ENCODE measurements at places on chromosomes 2 and 18. TPM values are rescaled to one million over a fixed set of nuclear protein-coding genes. Genes with fewer than 3 reads are reported as not detected.

DNA sequence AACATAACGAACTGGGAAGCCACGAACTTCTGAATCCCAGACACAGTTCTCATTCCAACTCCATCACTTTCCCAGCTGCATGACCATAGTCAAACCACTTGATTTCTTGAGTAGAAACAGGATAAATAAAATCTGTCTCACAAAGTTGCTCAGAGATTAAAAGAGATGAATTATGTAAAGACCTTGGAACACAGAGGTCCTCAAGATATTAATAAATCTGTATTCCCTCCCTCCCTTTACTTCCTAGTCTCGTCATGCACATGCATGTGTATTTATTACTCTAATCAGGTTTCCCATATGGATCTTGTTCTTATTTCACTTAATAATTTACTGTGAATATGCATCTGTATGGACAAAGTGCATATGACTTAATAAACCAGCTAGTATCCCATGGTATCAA is 21.1 kb upstream of the CSRNP3 start:
- no peak overlapping the region for H3K27ac ChIP-seq
- H3K27me3 ChIP-seq, result no peaks in the 10 kb centered on the region
- no peaks in the 10 kb centered on the region for H3K36me3 ChIP-seq
- DNase-seq, result no peak
- H3K4me3 ChIP-seq, result no peak overlapping the region

GRCh38 chr2:177165061-177165583 is 47.5 kb upstream of the HNRNPA3 start:
- no peaks in the 10 kb centered on the region for H3K36me3 ChIP-seq
- no peak for DNase-seq
- no peak overlapping the region for H3K4me3 ChIP-seq
- H3K4me1 ChIP-seq, result peaks cover 29% of the 10 kb centered on the region

The TSPYL6 gene
- not detected for total RNA-seq

The LDLRAD4 gene
- 29.3 TPM for total RNA-seq

GRCh38 chr18:23151414-23152099 is 16.3 kb downstream of the CABLES1 start:
- no peak overlapping the region for H3K27ac ChIP-seq
- H3K27me3 ChIP-seq, result no peaks in the 10 kb centered on the region
- H3K36me3 ChIP-seq, result no peaks in the 10 kb centered on the region
- no peak for DNase-seq
- H3K4me1 ChIP-seq, result no peaks in the 10 kb centered on the region
- H3K4me3 ChIP-seq, result no peak overlapping the region

- H3K27ac ChIP-seq, result no peak overlapping the region
- no peaks in the 10 kb centered on the region for H3K27me3 ChIP-seq
- no peak overlapping the region for H3K4me3 ChIP-seq
- H3K36me3 ChIP-seq, result no peaks in the 10 kb centered on the region
- H3K4me1 ChIP-seq, result no peaks in the 10 kb centered on the region
- DNase-seq, result no peak
Observed at GRCh38 chr2:57181315-57182038, 865.1 kb upstream of the VRK2 start.

The LRATD1 gene
- not detected for total RNA-seq

- no peaks in the 10 kb centered on the region for H3K36me3 ChIP-seq
- H3K4me1 ChIP-seq, result peaks cover 4% of the 10 kb centered on the region
- H3K27me3 ChIP-seq, result peaks cover 3% of the 10 kb centered on the region
- DNase-seq, result no peak
- H3K4me3 ChIP-seq, result no peak overlapping the region
Observed at GRCh38 chr18:55998071-55998522, 410.1 kb upstream of the TCF4 start.

DNA sequence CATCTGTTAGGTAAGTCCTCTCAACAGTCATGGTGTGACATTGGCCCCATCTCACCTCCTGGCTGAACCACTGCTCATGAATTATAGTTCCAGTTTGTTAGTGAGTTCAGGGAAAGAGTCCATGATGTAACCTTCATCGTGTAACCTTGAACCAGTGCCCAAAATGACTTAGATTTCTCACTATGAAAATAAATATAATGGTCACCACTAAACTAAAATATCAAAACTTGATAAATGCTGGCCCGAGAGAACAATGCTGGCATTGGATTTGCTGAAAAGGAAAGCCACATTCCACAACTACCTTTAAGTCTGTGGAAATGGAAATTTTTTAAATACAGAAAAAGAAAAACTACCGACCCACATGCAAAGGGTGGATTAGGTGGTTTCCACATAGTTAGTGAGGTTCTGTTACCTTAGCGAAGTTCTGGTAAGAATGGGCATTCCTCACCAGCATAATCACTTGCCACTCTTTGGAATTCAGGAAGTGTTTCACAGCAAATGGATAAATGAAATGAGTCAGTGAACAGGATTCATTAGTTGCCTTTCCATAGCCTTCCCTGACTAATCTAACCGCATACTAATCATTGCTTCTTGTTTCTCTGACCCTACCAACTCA is 133.9 kb upstream of the CTAGE1 start:
- no peak for DNase-seq
- H3K4me3 ChIP-seq, result no peak overlapping the region
- H3K27me3 ChIP-seq, result peaks cover 2% of the 10 kb centered on the region

- DNase-seq, result no peak
- no peaks in the 10 kb centered on the region for H3K36me3 ChIP-seq
- peaks cover 4% of the 10 kb centered on the region for H3K27me3 ChIP-seq
- H3K4me3 ChIP-seq, result no peak overlapping the region
- peaks cover 24% of the 10 kb centered on the region for H3K4me1 ChIP-seq
- no peak overlapping the region for H3K27ac ChIP-seq
Observed at GRCh38 chr2:46334389-46335271, 37.4 kb downstream of the EPAS1 start.

- no peak overlapping the region for H3K27ac ChIP-seq
- H3K27me3 ChIP-seq, result no peaks in the 10 kb centered on the region
- no peaks in the 10 kb centered on the region for H3K36me3 ChIP-seq
- H3K4me3 ChIP-seq, result no peak overlapping the region
- H3K4me1 ChIP-seq, result no peaks in the 10 kb centered on the region
Observed at GRCh38 chr18:46632401-46633071, 24.5 kb downstream of the LOXHD1 start.

DNA sequence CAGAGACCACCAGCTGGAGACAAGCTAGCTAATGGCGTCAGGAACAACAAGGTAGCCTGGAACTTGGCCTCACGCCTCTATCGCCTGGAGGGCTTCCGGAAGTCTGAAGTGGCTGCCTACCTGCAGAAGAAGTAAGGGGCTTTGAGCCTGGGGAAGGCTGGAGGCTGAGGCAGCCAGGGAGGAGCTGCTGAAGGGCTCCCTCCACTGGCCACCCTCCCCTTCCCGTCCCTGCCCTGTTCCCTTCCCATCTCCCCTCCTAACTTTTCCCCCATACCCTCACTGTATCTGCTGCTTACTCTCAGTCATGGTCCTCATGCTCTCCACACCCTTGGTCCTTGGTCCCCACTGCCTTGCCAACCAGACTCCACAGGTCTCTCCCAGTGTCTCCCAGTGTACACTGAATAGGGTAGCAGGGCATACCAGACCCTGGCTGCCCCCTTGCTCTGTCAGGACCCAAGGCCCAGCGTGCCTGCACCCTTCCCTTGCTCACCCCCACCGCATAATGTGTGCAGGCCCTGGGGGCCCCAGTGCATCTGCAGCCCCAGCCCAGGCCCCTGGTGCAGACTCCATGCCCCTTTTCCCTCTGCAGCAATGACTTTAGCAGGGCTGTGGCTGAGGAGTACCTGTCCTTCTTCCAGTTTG is 18.8 kb downstream of the PSD4 start:
- H3K27ac ChIP-seq, result no peak overlapping the region
- peaks cover 18% of the 10 kb centered on the region for H3K4me1 ChIP-seq
- DNase-seq, result no peak
- H3K4me3 ChIP-seq, result no peak overlapping the region
- no peaks in the 10 kb centered on the region for H3K27me3 ChIP-seq
- peaks cover 81% of the 10 kb centered on the region for H3K36me3 ChIP-seq

GRCh38 chr2:208671284-208671683 is 264.7 kb downstream of the PTH2R start:
- H3K27ac ChIP-seq, result no peak overlapping the region
- H3K27me3 ChIP-seq, result no peaks in the 10 kb centered on the region
- H3K4me3 ChIP-seq, result no peak overlapping the region
- H3K4me1 ChIP-seq, result no peaks in the 10 kb centered on the region

The PPP1R1C gene
- not detected for total RNA-seq

The TXNDC2 gene
- total RNA-seq, result not detected

GRCh38 chr2:72788756-72789155 is 37.1 kb downstream of the EXOC6B start:
- no peak overlapping the region for H3K27ac ChIP-seq
- no peaks in the 10 kb centered on the region for H3K27me3 ChIP-seq
- no peak for DNase-seq

DNA sequence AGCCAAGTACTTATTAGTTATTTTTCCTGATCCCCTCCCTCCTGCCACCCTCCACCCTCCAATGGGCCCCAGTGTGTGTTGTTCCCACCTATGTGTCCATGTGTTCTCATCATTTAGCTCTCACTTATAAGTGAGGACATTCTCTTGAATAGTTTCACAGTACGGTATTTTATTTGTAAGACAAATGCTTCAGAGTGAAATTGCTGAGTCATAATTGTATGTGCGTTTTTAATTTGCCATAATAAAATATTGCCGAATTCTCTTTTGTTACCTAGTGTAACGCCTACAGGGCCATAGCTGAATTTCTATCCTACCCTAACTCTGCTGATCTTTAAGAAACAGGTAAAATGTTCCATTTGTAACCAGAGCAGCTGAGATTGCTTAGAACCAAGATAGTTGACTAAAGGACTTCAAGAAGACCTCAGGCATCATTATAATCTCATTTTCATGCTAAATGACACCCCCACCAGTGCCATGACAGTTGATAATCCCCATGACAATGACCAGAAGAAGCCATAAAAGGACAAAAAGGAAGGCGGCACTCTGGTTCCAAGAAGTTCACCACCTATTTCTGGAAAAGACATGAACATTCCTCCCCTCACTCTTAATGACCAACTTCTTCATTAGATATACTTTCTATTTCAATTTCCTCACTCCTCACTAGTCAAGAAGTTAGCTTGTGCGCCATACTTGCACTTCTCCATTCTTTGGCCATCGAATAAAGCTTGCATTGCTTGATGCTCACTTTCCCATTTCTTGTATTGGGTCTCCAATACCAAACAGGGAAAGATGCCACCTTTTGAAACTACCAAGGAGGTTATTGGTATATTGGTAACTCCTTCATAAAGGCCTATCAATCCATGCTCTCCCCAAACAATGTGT is 18.4 kb downstream of the SCN9A start:
- DNase-seq, result no peak
- no peak overlapping the region for H3K4me3 ChIP-seq
- H3K4me1 ChIP-seq, result no peaks in the 10 kb centered on the region
- H3K27me3 ChIP-seq, result no peaks in the 10 kb centered on the region
- H3K36me3 ChIP-seq, result no peaks in the 10 kb centered on the region

The IL36A gene
- not detected for total RNA-seq

The VWC2L gene
- not detected for total RNA-seq

- no peaks in the 10 kb centered on the region for H3K27me3 ChIP-seq
- H3K4me3 ChIP-seq, result no peak overlapping the region
- no peak overlapping the region for H3K27ac ChIP-seq
Observed at GRCh38 chr2:124804014-124804940, 779.2 kb downstream of the CNTNAP5 start.
